Esophagus squamous epithelium (tissue), 5 donors: ENCODE measurements at places on chromosomes 1 and 21.

GRCh38 chr1:115310581-115311473 is 27.2 kb downstream of the NGF start:
- no peak for DNase-seq

DNA sequence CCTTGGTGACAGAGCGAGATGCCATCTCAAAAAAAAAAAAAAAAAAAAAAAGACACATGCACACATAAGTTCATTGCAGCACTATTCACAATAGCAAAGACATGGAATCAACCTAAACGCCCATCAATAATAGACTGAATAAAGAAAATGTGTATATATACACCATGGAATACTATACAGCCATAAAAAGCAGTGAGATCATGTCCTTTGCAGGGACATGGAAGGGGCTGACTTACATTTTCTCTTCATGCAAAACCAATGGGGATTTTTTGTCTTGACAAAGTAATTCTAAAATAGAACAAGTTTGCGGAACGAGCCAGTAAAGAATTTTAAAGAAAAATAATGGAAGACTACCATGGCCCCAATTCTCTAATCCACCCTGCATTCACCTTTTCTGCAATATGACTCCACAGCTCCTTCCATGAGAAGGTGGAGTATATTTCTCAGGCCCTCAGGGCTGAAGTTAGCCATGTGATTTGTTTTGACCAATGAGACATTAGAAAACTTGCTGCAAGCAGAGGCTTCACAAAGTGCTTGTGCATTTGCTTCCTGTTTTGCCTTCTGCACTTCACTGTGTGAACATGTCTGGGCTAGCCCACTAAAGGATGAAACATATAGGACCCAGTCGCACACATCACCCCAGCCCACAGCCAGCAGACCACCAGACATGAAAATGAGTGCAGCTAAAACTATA is 78.8 kb upstream of the NR5A2 start:
- no peak for DNase-seq

- no peak for DNase-seq
Measured at GRCh38 chr21:15841856-15842564, 112.2 kb downstream of the USP25 start.

DNA sequence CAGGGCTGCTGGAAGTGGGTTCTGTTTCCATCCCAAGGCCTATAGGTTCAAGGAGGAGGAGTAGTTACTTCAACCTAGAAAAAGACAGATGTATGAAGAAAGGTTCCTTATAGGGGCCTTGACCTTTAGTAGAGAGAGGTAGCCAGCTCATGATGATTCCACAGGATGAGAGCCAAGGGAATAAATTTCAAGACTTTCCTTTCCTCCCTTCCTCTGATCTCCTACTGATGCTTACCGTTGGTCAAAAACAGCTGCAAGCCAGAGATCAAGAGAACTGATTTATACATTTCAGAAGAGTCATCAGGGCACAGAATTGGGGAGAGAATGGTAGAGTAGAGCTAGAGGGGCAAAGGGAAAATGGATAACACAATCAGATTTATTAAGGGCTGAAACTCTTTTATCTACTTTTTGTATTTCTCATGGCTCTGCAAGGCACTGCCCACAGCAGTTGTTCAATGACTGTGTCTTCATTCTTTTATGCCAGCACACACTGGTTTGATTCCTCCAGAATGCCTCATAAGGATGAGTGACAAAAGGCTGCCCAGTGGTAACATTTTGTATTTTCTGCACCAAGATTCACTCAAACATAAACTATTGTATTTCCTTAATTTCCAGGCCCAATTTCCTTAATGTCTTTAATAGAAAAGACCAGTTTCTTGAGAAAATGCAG is 37.4 kb downstream of the AK5 start:
- no peak for DNase-seq

- DNase-seq, result no peak
Measured at GRCh38 chr21:22363504-22363903, 1365.3 kb downstream of the NCAM2 start.

GRCh38 chr1:245001252-245001651 is 136.9 kb upstream of the HNRNPU start:
- DNase-seq, result no peak

- no peak for DNase-seq
Measured at GRCh38 chr1:182478238-182478637, 28.3 kb downstream of the RGSL1 start.

DNA sequence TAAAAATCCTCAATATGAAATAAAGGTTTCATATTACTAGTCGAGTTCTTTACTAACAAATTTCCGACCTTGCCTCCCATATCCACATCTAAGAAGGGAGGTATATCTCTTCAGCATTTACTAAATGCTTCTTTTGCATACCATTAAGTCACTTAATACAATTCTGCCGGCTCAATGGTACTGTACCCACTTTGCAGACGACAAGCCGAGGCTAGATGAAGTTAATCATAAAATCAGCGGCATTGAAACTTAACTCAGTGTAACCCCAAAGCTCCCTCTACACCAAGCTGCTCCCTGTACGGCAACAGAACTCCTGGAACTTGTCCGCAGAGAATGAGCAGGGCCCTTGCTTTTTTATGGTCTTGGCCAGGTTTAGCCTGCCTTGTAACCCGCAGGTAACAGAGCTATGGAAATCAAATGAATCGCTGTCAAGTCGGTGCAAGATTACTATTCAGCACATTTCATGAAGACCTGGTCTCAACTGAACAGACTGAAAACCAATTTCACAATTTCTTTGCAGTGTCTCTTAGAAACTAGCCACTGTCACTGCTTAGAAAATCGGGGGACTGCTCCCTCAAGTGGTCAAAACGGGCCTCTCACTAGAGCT is 738 bp downstream of the INTS7 start:
- no peak for DNase-seq

GRCh38 chr1:77639056-77639455 is 43.4 kb downstream of the ZZZ3 start:
- DNase-seq, result no peak

- DNase-seq, result no peak
Measured at GRCh38 chr21:44589586-44590305, 2.6 kb downstream of the KRTAP10-6 start.

GRCh38 chr1:240004086-240004749 is 87.5 kb upstream of the FMN2 start:
- DNase-seq, result no peak

GRCh38 chr1:60636946-60637345 is 445.4 kb upstream of the NFIA start:
- no peak for DNase-seq

GRCh38 chr1:36096500-36097432 is 8.1 kb downstream of the ADPRS start:
- DNase-seq, result no peak

- no peak for DNase-seq
Measured at GRCh38 chr1:156677616-156678596, 699 bp upstream of the NES start.

DNA sequence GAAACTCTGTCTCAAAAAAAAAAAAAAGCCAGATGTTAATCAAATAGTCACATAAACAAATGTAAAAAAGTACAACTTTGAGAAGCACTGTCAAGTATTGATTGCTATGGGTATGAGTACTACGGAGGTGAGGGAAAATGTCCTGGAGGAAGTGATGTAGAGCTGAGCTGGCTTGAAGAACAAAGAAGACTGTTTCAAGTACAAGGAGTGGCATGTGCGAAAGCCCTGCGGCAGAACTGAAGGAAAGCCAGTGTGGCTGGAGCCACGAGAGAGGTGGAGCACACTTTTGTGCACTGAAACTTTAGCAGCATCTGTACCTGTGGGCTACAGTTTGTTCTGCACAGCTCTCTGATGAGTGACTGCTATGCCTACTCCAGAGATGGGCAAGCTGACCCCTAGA is 5.4 kb upstream of the RPS6KA1 start:
- no peak for DNase-seq

DNA sequence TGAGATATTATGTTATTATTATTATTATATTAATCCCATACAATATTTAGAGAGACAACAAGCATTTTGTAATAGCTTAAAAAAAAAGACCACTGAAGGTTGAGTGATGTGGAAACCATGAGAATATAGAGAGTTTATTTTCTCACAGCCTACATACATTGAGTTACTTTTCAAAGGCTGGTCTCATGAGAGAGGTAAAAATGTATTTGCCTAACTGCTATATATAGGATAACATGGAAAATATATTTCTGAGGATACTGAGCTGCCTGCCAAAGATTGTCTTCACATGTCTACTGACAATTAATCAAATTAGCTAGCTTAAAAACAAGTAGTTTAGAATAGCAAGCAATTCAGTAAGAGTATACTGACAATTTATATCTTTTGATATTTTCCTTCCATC is 192.2 kb upstream of the NRIP1 start:
- no peak for DNase-seq

DNA sequence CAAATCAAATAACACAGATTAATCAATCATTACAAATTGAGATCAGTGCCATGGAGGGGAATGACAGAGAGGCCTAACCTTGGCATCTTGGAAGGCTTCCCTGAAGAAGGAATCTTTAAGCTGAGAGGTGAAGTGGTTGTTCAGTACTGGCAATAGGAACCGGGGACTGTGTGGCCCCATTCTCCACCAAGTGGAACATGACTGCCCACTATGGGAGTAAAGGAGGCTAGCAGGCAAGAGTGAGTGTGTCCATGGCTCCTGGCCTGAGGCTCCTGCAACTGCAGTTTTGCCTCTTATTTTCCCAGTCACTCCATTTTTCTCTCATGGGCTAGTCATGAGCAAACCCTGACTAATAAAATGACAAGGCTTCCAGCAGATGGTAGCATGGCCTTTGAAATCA is 112.2 kb upstream of the GJB5 start:
- DNase-seq, result no peak

- DNase-seq, result no peak
Measured at GRCh38 chr21:35081861-35082260, 32.8 kb upstream of the RUNX1 start.

DNA sequence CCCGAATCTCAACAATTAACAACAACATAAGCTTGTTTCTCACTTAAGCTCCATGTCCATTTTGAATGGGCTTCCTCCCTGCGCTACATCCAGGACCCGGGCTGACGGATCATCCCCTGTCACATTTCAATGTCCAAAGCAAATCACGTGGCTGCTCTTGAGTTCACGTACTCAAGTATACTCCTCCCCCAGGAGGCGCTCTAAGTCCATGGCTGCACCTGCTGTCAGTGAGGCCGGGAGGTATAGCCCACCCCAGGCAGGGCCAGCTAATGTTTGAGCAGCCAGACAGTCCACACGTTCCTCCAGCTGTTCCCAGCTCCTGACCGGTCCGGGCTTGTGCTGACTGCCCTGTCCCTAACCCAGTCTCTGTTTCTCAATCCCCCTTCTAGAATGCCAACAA is 220.8 kb downstream of the SLC35F3 start:
- no peak for DNase-seq

DNA sequence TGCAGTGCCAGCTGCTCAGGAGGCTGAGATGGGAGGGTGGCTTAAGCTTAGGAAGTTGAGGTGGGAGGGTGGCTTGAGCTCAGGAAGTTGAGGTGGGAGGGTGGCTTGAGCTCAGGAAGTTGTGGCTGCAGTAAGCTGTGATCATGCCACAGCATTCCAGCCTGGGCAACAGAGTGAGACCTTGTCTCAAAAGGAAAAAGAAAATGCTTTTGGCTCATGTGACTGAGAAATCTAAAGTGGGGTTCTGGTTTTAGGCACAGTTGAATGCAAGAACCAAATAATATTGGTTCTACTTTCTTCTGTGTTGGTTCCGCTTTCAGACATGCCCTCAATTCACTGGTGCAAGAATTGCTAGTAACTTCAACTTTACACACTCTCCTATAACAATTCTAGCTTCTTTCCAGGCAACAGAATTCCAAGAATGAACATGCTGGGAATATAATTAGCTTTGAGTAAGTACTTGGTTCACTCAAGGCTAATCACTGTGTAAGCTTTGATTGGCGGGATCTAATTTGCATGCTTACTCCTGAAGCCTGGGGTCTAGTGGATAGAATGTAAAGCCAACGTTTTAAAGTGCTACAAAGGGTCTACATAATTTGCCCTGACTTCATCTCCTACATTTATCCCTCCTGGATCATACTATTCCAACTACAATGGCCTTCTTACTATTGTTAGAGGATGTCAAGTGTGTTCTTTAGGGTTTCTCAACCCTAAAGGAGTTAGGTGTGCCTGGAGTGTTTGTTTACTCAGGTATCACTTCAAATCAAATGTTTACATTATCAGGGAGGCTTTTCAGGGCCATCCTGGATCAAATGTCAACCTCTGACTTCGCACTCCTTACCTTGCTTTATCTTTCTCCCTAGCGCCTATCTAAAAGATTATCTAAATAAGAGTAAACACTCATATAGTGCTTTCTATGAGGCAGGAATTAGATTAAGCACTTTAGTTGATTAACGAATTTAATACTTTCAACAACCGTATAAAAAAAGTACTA is 115.1 kb downstream of the SLC16A1 start:
- DNase-seq, result no peak

DNA sequence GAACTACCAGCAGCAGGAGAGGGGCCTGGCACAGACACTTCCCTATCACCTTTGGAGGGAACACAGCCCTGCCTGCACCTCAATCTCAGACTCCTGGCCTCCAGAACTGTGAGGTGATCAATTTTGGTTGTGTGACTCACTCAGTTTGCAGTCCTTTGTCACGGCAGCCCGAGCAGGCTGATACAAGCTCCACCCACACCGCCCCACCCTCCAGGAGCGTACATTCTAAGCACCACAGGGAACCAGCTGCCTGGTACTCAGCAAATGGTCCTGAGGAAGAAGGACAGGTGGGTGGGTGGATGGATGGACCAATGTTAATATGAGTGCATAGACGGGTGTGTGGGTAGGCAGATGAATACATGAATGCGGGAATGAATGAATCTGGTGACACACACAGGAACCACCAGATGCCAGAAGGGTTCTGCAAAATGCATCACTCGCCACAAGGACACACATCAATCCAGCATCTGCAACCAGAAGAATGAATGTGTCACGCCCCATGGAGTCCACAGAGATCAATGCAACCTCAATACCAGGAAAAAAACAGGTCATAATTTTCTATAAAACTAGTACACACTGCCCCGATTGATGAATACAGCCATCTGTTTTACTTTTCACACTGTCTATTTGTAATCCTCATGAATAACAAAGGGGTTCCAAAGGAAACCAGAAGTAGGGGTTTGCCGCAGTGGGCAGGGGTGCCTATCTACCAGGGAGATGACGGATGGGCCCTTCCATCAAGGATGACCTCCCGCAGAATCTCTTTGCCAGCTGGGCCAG is 284.5 kb downstream of the NPHP4 start:
- no peak for DNase-seq

GRCh38 chr1:165456114-165456513 is 11.2 kb upstream of the RXRG start:
- no peak for DNase-seq

- no peak for DNase-seq
Measured at GRCh38 chr1:234062166-234062565, 157.7 kb downstream of the SLC35F3 start.
